Stimulated activated CD4-positive, alpha-beta T cell treated with anti-CD3 and anti-CD28 coated beads, Interleukin-4, amount 100 ng/mL, for 24 hours (primary cell): ENCODE measurements at places on chromosomes 12 and 14.
A peak's percentile ranks its signal among the peaks of the same experiment; 100 is the strongest.

DNA sequence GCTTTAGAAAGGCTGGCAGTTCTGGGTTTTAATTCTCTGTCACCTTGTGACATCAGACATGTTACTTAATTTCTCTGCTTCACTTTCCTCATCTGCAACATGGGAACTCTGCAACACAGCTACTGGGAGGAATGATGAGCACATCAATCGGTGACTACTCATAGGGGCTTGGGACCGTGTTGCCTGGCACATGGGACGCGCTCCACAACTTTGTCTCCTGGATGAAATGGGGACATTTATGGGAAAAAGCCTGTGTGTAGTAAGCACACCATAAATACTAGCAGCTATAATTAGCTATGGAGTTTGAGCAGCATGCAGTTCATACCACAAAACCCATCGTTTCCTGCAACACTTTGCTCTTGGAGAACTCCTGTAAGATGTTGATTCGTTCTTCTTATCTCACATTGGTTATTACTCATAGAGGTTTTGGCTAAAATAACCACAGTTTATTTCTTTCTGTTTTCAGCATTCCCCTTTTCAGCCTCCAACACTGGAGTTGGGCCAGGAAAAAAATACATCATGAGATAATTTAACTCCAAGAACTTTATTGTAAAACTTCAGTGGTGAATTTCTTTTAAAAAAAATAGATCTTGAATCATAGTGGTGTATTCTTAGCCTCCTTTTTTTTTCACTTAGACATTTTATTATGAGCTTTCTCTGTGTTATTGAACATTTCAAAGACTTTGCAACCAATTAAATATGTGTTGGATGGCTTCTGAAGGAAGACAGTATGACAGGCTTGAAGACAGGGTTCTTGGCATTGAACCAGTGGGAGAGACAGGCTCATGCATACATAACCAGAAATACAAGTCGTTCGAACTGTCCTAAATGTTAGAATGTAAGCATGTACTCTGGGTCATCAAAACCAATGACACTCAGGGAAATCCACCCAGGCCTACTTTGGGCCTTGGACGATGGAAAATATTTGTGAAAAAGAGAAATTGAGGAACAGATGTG lies 72.7 kb downstream of the RIN3 start:
- peak; percentile 37 for DNase-seq

- no peak for DNase-seq
Observed at GRCh38 chr12:33628087-33628486, 188.5 kb upstream of the SYT10 start.

DNA sequence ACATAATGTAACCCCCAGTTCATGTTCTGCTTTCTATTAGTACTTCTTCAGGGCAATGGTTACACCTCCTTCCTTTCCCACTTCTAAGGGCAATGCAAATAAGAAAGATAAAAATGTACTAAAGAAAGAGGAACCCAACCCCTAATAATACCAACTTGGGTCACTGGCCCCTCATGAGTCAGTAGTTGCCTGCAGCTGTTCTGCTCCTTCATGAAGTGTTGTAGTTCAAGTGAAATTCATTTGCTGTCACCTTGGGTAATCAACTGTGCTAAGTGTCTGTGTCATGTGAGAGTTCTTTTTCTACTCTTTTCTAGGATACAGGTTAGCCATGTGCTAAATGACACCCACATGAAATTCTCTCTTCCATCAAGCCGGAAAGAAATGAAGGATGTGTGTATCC lies 91.8 kb downstream of the PLXNC1 start:
- no peak for DNase-seq

- no peak for DNase-seq
Observed at GRCh38 chr12:30691122-30691879, 4.4 kb downstream of the IPO8 start.

GRCh38 chr14:94562022-94562421 lies 780 bp downstream of the SERPINA4 start:
- DNase-seq: no peak

DNA sequence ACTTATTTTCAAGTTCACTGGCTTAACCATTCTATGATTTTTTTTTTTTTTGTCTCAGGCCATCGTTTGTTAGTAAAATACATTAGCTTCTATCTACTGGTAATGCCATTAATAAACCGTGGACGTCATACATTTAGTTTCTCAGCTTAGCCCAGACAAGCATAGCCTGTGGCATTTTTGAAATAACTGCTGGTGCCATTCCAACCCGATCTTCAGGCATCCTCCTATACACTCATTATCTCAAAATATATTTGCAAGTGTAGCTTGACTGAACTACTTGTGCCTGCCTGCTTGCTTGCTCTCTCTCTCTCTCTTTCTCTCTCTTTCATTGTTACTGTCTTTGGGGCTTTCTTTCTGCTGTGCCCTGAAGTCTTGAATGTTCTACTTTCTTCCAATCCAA lies 12.7 kb upstream of the MBIP start:
- no peak for DNase-seq
